Right renal cortex interstitium (tissue), 3 donors: ENCODE measurements at places on chromosomes 13 and 19. TPM values are rescaled to one million over a fixed set of nuclear protein-coding genes. Genes with fewer than 3 reads are reported as not detected.

FUT1 gene
- 3.0 TPM for polyA plus RNA-seq

PINLYP gene
- polyA plus RNA-seq, result 19.2 TPM

CEACAM6 gene
- 0.10 TPM for polyA plus RNA-seq

GRCh38 chr13:110388108-110388943, 81.2 kb downstream of the COL4A2 start:
- DNase-seq, result no peak

DNA sequence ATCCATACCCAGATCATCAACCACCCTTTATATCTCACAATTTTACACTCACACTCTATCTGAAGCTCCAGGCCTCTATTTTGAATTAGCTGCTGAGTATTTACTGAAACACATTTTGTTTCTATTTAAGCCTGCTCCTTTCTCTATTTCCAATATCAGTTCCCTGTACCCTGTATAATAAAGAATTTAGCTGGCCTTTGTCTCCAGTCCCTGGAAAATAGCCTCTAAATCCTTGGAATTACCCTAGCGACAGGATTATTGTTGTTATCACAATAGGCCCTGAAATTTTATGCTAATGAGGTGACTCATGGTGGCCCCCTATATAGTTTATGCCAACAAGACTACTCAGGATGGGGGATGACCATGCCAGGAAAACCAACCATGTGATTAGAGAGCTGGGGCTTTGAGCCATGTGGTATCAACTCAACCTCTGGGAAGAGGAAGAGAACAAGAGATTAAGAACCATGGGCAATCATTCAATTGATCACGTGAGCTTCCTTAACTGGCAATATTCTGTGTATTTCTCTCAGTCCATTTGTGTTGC, 72.7 kb downstream of the KATNAL1 start:
- DNase-seq, result no peak
